Foreskin fibroblast (primary cell): ENCODE measurements at places on chromosomes 7 and 10.

DNA sequence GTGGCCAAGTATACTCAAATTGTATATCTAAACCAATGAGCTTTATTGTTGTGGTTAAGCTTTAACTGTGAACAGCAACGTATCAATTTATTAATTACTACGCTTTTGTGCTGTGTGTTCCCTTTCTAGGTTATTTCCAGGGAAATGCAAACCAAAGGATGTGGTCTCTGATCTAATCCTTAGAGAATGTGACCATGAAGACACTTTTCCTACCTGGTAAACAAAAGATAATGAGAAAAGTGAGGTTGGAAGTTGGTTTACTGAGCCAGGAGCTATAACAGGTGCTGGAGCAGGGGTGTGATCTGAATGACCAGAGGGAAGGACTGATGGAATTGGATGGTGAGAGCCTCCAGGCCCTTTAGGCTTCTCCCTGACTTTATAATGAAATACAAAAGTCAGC, 25.4 kb upstream of the CALU start:
- DNase-seq, result no peak

- DNase-seq, result no peak
These were observed 29.8 kb downstream of the CDHR3 start for GRCh38 chr7:105992905-105993304.

- no peak for DNase-seq
These were observed 61.3 kb downstream of the CD36 start for GRCh38 chr7:80699721-80700256.

DNA sequence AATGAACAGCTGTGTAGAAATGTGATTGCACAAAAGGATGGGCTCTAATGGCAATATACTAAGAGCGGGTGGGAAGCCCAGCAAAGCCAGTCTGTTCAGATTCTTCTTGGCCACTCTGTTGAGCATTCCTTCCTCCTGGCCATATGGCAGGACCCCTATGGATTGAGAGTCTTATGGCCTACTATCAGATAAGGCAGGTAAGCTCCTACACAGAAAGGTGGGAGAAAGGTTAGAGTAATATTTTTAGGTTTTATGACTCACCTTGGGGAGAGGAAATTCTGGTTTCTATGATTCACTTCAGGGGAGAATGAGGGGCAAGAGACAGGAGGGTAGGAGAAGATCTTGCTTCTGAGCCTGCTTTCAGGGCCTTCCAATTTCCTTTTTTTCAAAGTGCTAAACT, 15.1 kb upstream of the AKR1B10 start:
- DNase-seq, result no peak

DNA sequence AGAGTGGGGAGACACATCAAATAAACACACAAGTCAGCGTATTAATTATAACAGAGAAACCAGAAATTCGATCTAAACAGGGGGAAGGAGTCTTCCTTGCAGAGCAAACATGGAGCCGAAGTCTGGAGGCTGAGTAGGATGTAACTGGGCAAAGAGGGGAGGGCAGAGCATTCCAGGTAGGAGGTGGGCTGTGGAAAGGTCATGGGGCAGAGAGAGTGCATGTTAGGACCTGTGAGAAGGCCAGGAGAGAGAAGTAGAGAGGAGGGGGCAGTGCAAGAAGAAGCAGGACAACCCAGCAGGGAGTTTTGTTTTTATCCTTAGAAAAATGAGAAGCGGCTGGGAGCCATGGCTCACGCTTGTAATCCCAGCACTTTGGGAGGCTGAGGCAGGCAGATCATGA, 130.8 kb upstream of the GPR26 start:
- DNase-seq, result no peak

DNA sequence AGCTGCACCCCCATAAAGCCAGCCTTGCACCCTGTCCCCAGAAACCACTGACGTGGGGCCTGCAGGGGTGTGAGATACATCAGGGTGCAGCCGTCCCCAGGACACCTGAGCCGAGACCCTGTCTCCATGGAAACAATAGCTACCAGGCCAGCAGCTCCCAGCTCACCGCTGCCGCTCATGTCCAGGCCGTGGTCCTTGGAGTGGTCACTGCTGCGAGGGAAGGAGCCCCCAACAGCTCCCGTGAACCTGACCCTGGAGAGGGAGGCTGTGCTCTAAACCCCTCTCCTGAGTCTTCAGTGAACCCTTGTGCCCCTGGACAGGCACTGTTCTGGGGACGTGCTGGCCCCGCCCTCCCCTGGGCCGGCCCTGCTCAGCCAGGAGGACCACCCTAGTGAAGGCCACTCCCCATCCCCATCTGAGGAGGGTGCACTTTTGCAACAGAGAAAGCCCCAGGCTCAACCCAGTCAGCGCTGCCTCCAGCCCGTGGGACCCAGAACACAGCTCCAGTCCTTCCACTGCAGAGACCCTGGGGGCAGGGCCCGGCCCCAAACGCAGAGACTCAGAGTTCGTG, 19.6 kb upstream of the INPP5A start:
- DNase-seq, result no peak

- DNase-seq, result peak; percentile 94
These were observed 45.5 kb downstream of the MYOF start for GRCh38 chr10:93436591-93437085.

GRCh38 chr10:89257581-89257980, 6.0 kb upstream of the LIPA start:
- DNase-seq, result no peak

- DNase-seq, result no peak
These were observed 11.5 kb upstream of the ANAPC16 start for GRCh38 chr10:72204296-72204695.

GRCh38 chr10:35204650-35205319, 78.1 kb downstream of the CREM start:
- DNase-seq, result no peak

DNA sequence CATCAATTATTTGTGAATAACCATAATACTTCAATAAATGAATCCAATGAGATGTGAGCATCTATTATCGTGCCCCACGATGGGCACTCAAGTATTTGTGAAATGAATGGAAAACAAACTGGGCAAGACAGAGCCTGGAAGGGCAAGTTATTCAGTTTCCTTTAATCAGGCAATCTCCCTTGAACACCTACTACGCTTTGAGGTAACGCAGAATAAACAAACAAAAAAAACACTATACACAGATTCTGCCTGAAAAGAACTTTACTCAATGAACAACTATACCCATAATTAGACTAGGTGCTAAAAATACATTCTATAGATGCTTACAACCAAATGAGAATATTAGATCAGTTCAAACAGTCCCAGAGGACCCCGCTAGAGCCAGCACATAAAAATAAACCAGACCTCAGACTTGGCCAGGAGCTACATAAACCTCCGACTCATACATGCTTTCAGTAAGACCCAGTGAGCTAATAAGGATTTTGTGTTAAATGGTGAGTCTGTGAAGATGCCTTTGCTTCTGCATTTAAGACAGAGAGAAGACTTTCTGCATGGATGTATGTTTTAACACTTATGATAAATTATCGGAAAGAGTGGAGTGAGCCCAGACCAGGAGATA, 121.3 kb downstream of the MPP7 start:
- no peak for DNase-seq

DNA sequence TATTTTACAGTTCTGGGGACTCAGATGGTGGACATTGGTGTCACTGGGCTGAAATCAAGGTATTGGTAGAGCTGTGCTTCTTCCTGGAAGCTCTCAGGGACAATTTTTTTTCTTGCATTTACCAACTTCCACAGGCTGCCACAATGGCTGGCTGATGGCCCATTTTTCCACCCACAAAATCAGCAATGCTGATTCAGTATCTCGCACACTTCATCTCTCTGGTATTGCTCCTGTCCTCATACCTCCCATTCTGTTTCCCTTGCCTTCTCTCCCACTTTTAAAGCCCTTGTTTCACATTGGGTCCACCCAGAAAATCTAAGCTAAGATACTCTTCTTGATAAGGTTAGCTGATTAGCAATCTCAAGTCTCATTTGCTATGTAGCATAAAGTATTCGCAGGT, 530.9 kb upstream of the POM121L12 start:
- no peak for DNase-seq

GRCh38 chr10:68135922-68136792, 26.9 kb downstream of the MYPN start:
- peak; percentile 86 for DNase-seq

- DNase-seq, result no peak
These were observed 285.2 kb downstream of the PTPRN2 start for GRCh38 chr7:158302274-158303070.

- no peak for DNase-seq
These were observed 151.6 kb downstream of the MALRD1 start for GRCh38 chr10:19200211-19200610.

GRCh38 chr10:57186201-57186600, 825.1 kb upstream of the ZWINT start:
- no peak for DNase-seq
